HuH-7.5 (cell line): ENCODE measurements at places on chromosomes 2 and 18.

GRCh38 chr18:77144046-77144445, 11.5 kb upstream of the MBP start:
- DNase-seq = no peak

- DNase-seq = no peak
These were observed 32.3 kb upstream of the PMAIP1 start for GRCh38 chr18:59867337-59868104.

- DNase-seq = no peak
These were observed 279.5 kb upstream of the PKDCC start for GRCh38 chr2:41768310-41768709.

DNA sequence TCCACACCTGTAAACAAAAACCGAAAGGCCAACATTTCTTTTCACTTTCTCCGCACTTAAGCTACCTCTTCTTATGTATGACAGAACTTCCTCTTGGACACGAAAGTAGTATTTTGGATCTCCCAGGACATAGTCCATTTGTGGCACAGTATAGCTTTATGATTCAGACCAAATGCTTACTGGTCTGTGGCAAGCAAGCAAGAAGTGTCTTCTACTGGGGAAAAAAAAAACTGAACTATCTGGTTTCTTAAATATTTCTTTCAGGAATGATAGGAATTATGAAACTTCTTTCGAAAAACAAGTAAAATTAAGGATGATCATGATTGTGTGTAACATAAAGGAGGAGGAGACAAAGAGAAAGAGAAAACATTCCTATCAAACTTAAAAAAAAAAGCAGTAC, 33.6 kb downstream of the SRBD1 start:
- DNase-seq = no peak

DNA sequence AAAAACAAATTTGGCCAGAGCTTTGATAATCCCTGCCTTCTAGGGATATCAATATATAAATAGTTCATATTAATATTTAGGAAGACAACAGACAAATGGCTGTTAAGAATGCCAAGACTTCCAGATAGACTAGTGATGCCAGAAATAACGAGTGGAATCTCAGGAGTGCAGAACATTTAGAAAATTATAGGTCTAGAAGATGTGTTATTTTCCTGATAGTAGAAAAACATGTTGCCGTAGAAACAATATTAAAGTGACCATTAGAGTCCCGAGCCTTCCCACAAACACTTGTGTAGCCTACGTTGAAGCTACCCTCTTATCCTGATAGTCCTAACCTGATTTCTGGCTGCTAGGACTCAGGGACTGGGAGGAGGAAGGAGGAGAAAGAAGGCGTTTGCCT, 54.3 kb upstream of the ITGA6 start:
- no peak for DNase-seq

DNA sequence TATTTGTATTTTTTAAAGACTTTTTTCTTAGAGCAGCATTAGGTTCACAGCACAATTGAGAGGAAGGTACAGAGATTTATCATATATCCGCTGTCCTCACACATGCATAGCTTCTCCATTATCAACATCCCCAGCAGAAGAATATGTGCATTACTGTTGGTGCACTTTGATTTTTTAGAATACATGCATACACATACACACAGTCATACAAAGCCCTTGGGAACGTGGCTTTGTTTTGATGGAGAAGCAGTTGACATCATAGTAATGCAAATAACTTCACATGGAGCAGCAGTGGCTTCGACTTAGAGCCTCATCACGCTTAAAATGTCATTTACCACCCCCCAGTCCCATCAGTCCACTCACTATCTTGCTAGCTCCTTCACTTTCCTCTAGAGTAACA, 26.5 kb downstream of the CYP26B1 start:
- no peak for DNase-seq

GRCh38 chr2:169546756-169547155, 26.9 kb downstream of the FASTKD1 start:
- no peak for DNase-seq

- peak; percentile 82 for DNase-seq
These were observed 486 bp upstream of the GPR39 start for GRCh38 chr2:132415915-132416722.

DNA sequence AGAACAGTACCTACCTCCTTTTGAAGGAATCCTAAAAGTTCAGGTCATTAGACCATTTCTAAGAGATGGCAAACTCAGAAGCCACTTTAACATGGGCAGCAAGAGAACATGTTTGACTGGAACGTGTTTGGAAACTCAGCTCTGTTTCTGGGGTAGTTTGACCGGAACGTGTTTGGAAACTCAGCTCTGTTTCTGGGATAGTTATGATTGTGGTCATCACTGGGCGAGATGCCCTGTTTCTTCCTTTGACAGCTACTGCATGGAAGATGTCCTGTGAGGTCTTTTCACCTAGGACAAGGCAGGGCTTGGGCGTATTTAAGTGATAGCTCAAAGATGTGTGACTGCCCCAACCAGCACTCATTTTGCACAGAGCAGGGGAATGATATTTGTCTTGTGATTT, 19.9 kb upstream of the SERPINB13 start:
- no peak for DNase-seq

- DNase-seq = no peak
These were observed 56.6 kb upstream of the NOL4 start for GRCh38 chr18:34281290-34281689.

DNA sequence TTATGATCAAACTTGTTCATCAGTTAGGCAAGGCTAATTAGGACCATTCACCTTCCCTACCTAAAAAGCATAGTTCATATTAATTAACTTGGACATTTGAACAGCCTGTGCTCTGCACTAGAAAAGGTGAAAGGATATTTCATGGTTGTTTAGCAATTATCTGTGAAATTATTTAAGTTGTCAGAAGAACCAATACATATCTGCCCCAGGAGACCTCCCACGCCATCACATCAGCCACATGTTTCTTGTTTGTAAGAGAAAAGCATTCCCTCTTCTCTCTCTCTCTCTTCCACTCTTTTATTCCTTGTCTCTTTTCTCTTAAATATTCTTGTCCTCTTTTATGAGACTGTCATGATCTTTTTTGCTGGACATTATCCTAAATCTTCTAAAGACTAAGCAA, 282.0 kb upstream of the RND3 start:
- no peak for DNase-seq

DNA sequence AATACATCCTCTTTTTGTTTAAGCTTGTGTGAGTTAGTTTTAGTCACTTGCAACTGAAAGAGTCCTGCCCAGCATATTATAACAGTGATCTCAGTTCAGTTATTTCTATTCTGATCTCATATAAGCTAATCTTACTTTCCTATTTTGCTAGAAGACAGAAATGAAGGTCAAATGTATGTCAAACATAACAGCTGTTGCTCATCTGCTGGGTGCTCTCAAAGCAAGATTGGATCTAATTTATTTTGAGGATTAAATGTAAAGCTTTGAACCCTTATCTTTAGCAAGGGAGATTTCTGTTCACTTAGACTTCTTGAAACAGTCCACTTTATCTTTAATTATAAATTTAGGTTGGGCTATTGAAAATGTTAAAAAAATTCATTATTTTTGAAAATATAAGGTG, 31.2 kb downstream of the CRYGD start:
- DNase-seq = no peak

DNA sequence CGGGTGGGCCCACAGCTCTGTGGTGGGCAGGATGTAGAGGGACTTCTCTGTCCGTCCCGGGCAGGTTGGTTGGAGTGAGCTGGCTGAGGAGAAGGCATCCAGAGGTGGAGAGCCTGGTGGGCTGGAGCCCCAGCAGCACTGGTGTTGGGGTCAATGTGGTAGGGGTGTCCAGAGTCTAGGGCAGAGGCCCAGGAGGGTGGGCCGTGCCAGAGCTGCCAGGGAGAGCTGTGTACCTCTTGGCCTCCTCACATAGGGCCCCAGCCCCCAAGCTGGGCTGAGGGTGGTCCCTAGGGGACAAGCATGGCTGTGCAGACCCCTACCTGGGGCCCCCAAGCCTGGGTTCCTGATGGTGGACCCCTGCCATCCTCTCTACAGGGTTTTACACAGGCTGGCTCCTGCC, 16.0 kb downstream of the ANO7 start:
- no peak for DNase-seq

GRCh38 chr18:36205166-36205565, 17.9 kb downstream of the MOCOS start:
- DNase-seq = no peak

GRCh38 chr2:94958245-94958644, 67.3 kb upstream of the MAL start:
- no peak for DNase-seq

GRCh38 chr2:170846314-170846713, 29.6 kb downstream of the GAD1 start:
- DNase-seq = no peak

DNA sequence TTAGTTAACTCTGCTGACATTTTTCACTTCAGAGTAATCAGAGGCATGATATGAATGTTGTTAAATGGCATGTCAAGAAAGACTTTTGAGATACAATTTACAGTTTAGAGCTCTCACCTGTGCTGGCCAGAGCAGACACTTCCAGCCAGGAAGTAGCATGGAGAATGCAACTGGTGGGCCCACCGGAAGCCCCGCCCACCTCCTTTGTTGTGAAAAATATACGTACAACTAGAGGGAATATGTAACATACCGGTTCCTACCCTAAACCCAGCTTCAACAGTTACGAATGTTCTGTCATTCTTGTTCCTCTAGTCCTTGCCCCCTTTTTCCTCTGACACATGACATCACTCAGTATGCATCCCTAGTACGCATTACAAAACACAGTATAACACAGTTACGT, 70.2 kb upstream of the ITM2C start:
- no peak for DNase-seq

GRCh38 chr2:222424729-222425671, 657 bp downstream of the SGPP2 start:
- no peak for DNase-seq

DNA sequence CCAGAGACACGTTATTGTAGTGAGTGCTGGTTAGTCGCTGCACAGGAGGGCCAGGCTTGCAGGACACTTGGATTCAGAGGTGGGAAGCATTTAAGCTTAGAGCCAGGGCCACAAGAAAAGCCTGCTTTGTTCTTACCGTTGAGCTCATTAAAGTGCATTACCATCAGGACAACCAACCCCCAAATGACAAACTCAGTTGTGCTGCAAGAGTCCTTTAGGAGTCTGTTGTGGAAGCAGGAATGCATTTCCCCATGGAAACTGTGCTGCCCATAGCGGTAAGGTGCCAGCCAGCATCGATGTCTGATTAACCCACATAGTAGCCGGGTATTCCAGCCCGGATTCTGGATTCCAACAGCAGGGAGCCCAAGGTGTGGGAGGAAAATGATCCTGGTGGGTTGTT, 23.4 kb upstream of the REEP1 start:
- no peak for DNase-seq

DNA sequence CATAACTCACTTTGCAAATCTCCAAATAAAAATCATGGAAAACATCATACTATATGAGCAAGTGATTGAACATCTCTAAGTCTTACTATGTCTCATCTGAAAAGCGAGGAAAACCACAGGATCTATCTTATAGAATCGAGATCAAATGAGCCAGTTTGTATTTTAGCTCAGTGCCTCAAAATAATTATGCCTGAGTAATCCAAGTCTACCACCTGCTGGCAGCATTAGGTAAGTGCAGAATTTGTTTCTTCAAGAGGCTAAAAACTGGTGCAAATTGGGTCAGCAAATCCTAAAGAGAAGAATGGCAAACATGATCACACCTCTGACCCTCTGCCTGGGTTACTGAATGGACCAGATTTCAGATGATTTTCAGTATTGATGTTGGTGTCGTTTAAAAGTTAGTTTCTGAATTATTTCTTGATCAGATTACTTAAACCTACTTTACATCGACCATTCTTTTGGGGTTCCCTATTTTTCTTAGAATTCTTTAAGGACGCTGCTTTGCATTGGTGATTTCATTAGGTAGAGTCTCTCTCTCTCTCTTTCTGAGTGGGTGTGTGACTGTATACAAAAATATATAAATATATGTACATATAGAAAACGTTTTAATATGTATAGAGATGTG, 12.7 kb upstream of the FHOD3 start:
- no peak for DNase-seq

GRCh38 chr18:45670281-45670962, 53.6 kb upstream of the SLC14A1 start:
- no peak for DNase-seq

- DNase-seq = no peak
These were observed 76.2 kb downstream of the SATB2 start for GRCh38 chr2:199381531-199381930.

GRCh38 chr2:143261986-143262385, 132.8 kb downstream of the ARHGAP15 start:
- DNase-seq = no peak

GRCh38 chr2:232658217-232658785, 24.9 kb downstream of the EFHD1 start:
- peak; percentile 9 for DNase-seq

- no peak for DNase-seq
These were observed 512.4 kb upstream of the ID2 start for GRCh38 chr2:8169443-8169842.

GRCh38 chr2:180607514-180608049, 372.8 kb upstream of the UBE2E3 start:
- peak; percentile 22 for DNase-seq

DNA sequence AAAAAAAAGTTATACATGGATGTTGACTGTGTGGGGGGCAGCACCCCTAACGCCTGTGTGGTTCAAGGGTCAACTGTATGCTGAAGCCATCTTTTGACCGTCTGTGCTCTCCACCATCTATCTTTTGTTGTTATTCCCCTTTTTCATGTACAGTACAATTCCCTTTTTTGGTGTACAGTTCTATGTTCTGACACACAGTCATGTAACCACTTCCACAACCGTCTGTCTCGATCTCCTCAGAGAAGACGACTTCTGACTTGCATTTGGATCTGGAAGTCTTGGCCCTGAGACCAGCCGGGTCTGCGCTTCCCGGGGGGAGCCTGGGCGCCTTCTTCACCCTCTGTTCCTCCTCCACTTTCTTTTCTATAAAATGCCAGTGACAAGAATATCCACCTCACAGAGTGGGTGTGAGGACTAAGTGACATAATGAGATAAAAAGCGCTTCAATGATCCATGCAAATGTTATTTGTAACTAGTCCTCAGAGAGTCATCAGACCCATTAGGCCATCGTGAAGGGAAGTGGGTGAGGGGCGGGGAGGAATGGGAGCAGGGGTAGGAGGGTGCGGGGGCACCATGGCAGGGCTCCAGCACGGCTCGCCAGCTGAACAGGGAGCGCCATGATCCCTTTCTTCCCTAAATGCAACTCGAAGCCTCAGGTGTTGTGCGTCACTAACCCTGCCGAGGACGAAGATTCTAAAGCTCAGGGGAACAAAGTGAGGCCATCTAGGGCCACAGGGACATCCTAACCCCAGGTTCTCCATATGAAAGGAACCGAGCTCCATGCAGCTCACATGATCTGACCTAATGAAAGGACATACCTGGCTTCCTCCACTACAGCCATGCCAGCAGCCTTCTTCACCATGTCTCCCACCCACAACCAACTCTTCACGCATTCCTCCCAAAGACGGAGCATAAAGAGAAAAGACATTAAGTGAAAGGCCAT, 16.6 kb downstream of the ADCY3 start:
- no peak for DNase-seq
